ENCODE measurements at places on chromosomes 3 and 15. TPM values are rescaled to one million over a fixed set of nuclear protein-coding genes. Genes with fewer than 3 reads are reported as not detected.

GRCh38 chr3:42061713-42062380 is 29.3 kb upstream of the TRAK1 start:
- DNase-seq = no peak

The UBAP1L gene
- 4.3 TPM for total RNA-seq

DNA sequence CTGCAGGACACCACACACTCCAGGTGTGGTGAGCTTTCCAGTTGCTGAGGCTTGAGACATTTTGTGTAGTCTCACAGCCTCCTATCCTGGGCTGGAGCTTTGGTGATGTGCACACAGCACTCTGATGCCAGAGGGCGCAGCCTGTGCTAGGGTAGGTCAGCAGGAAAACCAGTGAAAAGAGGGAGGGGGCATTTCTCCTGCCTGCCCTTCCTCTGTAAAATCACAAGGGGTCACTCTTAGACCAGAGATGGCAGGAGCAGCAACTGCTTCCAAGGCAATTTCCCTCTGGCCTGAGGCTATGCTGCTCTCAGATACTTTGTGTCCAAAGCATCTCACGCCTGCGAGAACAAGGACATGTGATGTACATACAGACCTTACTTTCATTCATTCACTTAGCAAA is 16.5 kb upstream of the MUSTN1 start:
- no peak for DNase-seq

- no peak for DNase-seq
Observed at GRCh38 chr3:38655708-38656300, 6.3 kb upstream of the SCN5A start.

DNA sequence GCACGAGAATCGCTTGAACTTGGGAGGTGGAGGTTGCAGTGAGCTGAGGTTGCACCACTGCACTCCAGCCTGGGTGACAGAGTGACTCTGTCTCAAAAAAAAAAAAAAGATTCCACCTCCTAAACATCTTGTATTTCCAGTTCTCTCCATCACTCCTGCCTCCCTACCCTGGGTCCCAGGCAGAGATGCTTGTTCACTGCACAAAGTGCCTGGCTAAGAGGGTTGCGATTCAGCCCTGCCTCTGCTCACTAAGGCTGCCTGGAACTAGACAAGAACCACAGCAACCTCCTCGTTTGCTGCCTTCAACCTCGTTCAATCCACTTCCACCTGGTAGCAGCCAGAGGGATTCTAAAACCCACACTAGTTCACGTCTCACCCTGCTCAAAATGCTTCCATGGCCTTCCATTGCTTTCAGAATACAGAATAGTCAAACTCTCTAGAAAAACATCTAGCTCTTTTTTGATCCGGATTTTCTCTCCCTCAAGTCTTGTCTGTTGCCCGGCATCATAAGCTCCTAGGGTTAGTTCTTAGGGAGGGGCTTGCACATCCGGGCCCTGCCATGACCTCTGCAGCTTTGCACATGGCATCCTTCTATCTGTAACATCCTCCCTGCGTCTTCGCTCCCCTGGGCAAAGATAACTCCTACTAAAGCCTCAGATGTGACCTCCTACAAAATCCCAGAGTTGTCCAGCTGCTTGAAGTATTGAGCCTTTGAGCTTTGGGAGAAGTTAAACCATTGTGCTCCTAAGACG is 1.0 kb upstream of the MCM2 start:
- DNase-seq = no peak

DNA sequence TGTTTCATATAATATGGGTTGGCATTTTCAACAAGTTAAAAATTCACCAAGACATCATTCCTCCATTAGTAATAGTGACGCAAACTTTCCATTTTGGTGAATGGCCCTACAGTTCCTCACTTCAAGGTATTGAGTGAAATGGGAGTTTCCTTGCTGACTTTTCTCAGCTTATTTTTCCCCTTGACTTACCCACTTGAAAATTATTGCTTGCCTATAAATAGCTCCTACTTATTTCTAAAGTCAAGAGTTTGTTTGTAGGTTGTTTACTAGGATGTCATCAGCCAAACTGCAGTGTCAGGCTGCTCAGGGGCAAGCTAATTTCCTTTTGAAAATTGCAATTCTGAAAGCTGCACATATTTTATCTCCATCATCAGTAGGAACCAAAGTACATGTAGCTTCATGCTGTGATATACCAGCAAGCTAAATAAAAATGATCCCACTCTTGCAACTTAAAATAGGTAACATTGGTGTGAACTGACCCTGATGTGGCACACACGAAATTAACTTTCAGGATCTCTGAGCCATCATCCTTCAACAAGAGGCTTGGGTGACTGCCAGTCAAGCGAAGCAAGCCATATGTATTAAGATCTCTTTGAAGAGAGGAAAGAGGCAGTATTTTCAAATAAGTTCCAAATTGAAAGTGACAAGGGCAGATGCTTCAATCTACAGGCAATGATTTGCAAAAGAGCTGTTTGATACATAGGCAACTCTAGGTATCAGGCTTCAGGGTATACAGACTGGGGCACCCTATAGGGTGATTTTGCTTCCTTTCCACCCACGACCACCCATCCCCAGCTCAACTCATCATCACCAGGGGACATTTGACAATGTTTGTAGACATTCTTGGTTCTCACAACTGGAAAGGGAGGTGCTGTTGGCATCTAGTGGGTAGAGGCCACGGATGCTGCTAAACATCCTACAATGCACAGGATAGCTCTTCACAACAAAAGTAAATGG is 66.8 kb upstream of the RASGRP1 start:
- DNase-seq = no peak

GRCh38 chr3:52407779-52408178 is 37.1 kb downstream of the SEMA3G start:
- no peak for DNase-seq

The SH2D7 gene
- total RNA-seq = not detected

The HYAL1 gene
- total RNA-seq = 0.82 TPM

DNA sequence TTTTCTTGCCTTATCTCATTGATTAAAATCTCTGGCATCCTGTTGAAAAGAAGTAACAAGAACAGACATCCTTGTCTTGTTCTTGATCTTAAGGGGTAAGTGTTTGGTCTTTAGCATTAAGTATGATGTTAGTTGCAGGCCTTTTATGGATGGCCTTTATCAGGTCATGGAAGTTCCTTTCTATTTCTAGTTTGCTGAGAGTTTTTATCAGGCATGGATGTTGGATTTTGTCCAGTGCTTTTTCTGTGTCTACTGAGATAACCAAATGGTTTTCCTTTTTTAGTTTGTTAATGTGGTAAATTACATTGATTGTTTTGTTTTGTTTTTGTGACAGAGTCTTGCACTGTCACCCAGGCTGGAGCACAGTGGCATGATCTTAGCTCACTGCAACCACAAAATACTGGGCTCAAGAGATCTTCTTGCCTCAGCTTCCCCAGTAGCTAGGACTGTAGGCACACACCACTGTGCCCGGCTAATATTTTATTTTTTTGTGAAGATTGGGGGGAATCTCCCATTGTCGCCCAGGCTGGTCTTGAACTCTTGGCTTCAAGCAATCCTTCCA is 26.3 kb downstream of the MRAS start:
- no peak for DNase-seq

DNA sequence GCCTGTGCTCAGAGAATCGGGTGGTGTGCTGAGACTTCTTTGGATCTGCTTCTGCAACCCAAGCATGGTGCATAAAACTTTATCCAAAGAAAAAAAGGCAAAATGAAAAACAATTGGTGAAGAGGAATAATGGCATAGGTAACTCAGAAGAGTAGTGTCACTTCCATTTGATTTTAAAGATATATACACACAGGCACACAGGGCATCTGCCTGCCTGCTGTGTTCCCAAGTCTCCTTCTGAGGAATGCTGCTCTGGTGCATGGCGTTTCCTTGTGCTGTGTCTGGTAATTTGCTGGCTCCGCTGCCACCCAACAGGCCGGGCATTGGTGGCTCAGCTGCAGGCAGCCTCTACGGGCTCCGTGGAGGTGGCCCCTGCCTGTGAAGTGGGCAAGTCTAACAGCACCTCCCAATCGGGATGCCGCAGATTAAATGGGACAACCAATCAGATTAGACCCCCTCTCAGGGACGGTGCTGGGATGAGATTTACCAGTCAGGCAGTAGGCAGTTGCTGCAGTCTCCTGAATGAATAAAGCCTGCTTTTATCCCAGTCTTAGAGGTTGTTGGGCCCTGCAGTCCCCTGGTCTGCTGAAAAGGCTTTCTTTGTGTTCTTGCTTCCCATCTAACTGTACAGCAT is 253.7 kb upstream of the RASGRP1 start:
- no peak for DNase-seq

The CASR gene
- total RNA-seq = 0.10 TPM

GRCh38 chr3:146796078-146796477 is 190.9 kb upstream of the PLSCR5 start:
- no peak for DNase-seq

The SLC2A2 gene
- not detected for total RNA-seq

GRCh38 chr3:124048967-124049798 is 57.3 kb upstream of the ROPN1 start:
- DNase-seq = no peak

The HDC gene
- 9.5 TPM for total RNA-seq

DNA sequence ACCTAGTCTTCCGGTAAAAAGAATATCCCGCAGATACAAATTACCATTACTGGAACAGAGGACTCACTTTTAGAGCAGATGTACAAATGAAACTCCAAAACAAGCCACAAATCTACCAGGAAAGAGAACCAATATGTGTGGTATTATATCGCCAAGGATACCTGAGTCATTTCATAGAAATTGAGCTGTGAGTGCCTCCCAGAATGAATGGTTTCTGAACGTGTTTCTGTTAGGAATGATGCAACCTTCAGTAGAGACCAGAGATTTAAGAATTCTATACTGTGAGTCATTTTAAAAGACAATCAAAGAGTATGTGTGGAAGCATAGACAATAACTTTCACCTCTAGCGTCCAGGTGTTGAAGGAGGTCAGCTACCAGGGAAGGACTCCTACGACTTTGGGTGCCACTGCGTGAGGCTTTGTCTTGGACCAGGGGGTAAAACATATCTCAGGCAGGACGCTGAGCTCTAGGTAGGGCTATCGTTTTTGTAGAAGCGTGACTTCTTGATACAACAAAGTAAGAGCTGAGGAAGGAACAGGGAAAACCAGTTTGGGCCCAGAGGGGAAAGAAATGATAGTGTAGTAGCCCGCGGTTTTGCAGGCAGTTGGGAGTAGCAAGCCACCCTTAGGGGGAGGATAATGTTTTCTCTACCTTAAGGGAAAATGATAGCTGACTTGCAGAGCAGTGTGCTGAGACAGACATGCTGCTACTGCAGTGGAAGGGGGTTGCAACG is 210.4 kb downstream of the TP63 start:
- DNase-seq = no peak

GRCh38 chr15:89851673-89852341 is 37.2 kb upstream of the ANPEP start:
- no peak for DNase-seq

The CPNE4 gene
- not detected for total RNA-seq

The TMC3 gene
- not detected for total RNA-seq

DNA sequence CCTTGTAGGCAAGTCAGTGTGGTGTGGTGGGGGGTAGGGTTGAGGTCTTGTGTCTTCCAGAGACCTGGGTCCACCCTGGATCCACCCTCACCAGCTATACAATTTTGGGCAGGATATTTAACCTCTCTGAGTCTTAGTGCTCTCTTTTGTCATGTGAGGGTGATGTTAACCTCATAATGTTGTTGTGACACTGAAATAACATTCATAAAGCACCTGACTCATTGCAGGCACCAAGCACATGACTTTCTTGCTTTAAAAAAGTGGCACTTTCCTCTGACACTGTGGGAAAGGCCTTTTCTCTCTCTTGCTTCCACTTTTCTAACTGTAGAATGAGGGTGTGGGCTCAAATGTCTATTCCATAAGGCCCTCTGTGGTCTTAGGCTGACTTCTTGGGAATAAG is 75.5 kb downstream of the SCN10A start:
- no peak for DNase-seq

DNA sequence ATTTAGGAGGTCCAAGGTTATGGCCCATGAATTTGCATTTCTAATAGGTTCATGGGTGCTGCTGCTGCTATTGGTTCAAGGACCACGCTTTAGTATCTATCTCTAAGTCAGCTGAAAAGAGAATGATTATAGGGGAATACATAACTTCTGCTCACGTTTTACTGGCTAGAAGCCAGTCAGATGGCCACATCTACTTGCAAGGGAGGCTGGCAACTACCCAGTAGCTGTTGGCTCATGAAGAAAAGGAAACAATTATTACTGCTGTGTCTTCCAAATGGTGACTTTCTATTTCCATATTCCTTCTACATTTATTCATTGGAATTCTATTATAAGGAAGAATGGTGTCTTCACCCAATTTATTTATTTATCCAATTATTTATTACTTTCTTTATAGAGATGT is 54.2 kb downstream of the SLC25A36 start:
- DNase-seq = no peak

DNA sequence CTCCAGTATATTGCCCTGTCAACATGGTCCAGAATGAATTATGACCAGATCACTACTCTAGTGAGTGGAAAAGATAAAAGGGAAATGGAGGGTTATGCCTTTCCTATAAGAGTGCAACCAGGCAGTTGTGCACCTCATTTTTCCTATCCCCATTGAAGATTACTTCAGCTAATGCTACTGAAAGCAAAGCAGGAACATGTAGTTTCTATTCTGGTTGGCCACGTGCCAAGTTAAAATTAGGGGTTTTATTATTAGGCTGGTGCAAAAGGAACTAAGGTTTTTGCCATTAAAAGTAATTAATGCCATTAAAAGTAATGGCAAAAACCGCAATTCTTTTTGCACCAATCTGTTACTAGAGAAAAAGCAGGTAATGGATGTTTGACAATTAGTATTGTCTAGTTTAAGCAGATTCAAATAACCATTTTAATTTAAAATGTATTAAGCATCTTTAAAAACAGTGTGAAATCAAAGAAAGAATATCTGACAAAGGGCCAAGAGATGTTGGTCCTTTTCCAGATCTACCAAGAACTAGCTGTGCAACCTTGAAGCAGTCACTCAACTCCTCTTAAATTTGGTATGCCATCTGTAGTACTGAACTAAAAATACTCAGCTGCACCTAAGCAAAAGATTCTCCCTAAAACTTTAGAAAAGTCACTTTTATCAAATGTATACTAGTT is 567.5 kb upstream of the CCDC54 start:
- DNase-seq = no peak

GRCh38 chr15:71328453-71328852 is 213.2 kb downstream of the THSD4 start:
- no peak for DNase-seq

DNA sequence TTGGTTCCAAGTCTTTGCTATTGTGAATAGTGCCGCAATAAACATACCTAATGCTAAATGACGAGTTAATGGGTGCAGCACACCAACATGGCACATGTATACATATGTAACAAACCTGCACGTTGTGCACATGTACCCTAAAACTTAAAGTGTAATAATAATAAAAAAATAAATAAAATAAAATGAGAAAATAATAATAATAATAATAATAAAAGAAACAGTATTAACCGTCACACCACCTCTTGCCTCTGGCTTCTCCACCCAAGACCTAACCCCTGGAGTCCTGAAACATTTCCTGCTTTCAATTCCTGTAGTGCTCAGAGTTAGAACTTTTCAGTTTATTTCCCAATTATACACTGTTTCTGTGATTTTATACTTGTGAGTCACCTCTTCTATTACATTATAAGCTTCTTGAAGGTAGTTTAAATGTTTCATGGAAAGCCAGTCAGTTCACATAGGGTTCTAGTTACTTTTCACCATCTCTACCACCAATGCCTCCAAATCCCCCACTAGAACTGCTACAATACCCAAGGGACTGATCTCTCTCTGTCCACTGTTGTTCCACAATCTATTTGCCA is 18.4 kb upstream of the GHSR start:
- DNase-seq = no peak

The CCR3 gene
- 36.7 TPM for total RNA-seq

GRCh38 chr15:60520013-60520824 is 41.3 kb upstream of the ICE2 start:
- DNase-seq = no peak

Data from natural killer cell (primary cell).